ENCODE measurements at places on chromosomes 12 and 14.

DNA sequence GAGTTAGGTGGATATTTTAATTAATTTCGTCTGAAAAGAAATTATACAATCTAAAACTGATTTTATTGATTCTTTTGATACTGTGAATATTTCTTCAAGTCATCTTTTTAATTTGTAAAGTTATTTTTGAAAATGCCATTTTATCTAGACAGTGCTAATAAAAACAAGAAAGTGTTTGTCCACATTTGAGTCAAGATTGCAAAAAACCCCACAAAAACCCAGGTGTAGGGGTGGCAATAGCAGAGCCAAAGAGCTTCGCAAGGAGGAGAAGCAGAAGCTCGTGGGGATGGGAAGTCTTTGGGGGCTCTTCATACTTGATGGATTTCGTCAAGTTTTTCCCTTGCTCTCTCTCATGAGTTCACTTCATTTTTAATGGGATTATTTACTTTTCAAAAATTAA, 6.0 kb downstream of the RNASE6 start:
- DNase-seq, result no peak

GRCh38 chr14:76126076-76126475, 25.6 kb upstream of the GPATCH2L start:
- DNase-seq, result no peak

DNA sequence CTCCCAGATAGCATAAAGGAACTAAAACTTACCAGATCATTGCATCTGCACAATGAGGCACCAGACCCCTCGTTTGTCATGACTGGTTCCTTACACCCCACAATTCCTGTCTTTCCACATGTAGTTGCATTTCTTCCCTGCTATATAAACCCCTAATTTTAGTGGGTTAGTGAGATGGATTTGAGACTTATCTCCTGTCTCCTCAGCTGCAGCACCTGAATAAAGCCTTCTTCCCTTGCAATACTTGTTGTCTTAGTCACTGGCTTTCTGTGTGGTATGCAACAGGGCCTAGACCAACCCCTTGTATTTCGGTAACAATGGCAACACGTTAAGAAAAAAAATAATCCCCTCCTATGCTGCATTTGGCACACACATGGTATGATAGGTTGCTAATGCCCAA, 13.0 kb downstream of the NUP37 start:
- DNase-seq, result no peak

DNA sequence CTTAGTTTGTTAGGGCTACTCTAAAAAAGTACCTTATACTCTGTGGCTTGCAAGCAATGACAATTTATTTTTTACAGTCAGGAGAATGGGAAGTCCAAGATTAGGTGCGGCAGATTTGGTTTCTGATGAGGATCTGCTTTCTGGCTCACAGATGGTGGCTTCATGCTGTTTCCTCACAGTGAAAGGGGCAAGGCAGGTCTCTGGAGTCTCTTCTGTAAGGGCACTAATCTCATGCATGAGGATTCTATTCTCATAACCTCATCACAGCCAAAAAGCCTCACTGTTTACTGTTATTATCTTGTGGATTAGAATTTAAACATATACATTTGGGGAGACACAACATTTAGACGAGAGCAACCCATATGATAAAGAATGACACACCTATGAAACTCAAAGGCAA, 1957.4 kb upstream of the SEL1L start:
- no peak for DNase-seq

GRCh38 chr12:3595721-3596120, 104.7 kb downstream of the PRMT8 start:
- no peak for DNase-seq

DNA sequence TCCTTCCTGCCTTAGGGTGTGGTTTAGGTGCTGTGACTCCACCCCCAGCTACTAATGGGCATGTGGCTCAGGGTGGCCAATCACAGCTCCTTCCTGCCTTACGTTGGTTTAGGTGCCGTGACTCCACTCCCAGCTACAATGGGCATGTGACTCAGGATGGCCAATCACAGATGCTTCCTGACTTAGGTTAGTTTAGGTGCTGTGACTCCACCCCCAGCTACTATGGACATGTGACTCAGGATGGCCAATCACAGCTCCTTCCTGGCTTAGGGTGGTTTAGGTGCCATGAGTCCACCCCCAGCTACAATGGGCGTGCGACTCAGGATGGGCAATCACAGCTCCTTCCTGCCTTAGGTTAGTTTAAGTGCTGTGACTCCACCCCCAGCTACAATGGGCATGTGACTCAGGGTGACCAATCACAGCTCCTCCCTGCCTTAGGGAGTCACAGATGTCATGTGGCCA, 163.9 kb downstream of the TBX5 start:
- DNase-seq, result peak; percentile 19

GRCh38 chr12:129659961-129660622, 243.7 kb downstream of the TMEM132D start:
- no peak for DNase-seq

GRCh38 chr12:51863363-51863932, 14.9 kb upstream of the FIGNL2 start:
- DNase-seq, result no peak

DNA sequence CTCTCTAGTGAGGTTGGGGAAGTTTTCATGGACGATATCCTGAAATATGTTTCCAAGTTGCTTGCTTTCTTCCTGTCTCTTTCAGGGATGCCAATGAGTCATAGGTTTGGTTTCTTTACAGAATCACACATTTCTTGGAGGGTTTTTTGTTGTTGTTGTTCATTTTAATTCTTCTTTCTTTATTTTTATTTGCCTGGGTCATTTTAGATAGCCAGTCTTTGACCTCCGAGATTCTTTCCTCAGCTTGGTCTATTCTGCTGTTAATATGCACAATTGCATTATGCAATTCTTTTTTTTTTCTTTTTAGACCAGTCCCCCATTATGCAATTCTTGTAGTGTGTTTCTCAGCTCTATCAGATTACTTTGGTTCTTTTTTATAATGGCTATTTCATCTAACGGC, 338.9 kb downstream of the AEBP2 start:
- DNase-seq, result no peak
